ENCODE measurements at places on chromosomes 6 and 20.
A peak's percentile ranks its signal among the peaks of the same experiment; 100 is the strongest.

DNA sequence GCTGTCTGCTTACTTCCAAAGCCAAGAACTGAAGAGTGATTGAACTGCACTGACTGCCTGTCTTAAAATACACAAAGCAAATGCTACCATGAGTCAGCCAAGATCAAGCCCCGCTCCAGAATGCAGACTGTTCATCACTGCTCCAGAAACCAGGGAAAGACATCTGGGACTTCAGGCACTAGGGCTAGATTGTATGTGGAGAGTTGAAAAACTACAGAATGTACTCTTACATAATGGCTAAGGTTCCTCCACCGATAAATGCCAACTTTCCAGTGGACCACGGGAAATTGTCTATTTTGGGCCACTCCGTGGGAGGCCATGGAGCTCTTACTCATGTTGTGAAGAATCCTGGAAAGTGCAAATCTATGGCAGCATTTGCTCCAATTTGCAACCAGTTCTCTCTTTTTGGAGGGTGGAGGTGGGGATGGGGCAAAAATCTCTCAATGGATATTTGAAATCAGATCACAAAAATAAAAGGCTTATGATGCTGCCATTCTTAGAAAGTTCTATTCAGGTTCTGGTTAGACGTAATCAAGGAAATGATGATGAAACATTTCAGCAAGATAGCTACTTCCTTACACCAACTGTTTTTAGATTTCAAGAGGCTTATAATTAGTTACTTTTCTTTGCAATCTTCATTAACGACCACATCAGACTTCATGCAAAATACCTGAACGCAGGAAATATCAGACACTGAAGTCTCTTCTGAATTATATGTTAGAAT, 11.8 kb upstream of the CAP2 start:
- DNase-seq = peak; percentile 73

DNA sequence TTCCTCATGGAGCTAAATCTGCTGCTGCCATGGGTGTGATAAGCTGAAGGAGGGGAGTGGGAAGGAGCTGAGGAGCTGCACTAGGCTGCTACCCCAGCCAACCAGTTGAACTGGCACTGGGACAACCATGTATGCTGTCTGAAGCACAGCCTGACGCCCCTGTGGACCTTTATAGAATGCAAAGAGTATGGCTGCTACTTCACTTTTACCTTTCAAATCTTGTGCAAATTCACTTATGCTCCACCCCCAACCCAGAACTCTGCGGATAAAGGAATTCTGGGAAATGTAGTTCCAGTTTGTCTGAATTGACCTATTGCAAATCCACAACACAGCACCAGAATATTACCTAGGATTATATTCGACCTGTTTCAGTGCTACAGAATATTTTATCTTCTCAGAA, 217.4 kb upstream of the SLC35B3 start:
- no peak for DNase-seq

GRCh38 chr20:59933296-59933848, at the start of gene SYCP2:
SYCP2 (minus strand) TSS chr20:59933637; CDS start chr20:59922413, 11,224 bp downstream.
- DNase-seq = peak; percentile 13

- no peak for DNase-seq
Measured at GRCh38 chr6:155219858-155220301, 43.9 kb upstream of the CLDN20 start.

DNA sequence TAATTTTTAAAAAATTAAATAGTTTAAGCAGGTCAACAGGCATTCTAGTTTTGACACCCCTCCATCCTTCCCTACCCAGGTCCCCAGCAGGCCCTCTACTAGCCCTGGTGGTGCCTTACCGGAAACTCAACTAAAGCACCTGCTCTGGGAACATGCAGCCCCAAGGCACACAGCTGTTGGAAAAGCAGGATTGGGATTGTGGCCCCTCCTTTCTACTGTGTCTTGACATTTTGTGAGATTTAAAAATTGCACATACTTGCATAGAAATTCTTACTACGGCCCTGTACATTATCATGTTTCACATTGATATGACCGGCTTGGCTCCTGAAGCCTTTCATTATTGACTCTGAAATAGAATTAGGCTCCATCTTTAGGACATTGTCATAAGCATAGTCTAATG, 423.2 kb downstream of the GRIK2 start:
- DNase-seq = no peak

GRCh38 chr6:5213836-5214235, 46.9 kb downstream of the LYRM4 start:
- DNase-seq = peak; percentile 75

- no peak for DNase-seq
Measured at GRCh38 chr6:72955666-72956065, 269.6 kb downstream of the KHDC1L start.

DNA sequence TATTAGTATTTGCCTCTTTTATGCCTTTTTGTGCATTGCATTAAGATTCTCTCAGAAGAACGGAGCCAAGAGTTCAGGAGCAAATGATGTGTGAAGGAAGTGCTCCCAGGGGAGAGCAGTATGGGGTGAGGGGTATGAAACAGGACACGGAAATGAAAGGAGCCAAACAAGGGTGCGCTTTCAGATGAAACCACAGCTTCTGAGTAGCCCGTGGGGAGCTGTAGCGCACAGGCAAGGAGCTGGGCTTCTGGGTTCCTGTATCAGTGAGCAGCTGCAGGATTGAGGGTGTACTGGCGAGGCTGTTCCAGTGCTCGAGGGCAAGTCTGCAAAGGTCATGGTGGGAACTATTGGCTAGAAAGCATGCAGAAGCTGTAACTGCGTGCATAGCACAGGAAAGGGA, 25.4 kb downstream of the ANKEF1 start:
- DNase-seq = no peak

- no peak for DNase-seq
Measured at GRCh38 chr6:107132330-107132954, 17.1 kb upstream of the BEND3 start.

- DNase-seq = no peak
Measured at GRCh38 chr6:83605517-83605916, 93.2 kb downstream of the PRSS35 start.

DNA sequence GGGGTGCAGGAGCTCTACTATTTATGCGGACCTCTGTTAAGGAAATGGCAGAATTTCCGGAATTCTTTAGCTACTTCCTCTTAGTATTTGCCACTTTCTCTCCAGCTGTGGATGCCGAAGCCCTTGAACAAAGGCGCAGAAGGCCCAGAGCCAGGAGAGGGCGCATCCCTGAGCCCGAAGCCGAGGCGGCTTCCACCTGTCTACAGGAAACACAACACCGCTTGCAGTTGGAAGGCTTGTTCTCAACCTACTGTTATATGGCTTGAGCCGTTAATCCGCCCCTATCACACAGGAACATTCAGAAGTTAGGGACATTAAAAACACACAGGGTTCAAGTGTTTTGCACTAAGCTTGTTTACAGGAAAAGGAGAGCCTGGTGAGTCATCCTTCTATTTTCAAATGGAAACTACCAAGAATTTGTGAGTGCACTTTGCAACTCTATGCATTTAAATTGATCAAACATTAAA, 417.1 kb downstream of the BCKDHB start:
- DNase-seq = no peak

DNA sequence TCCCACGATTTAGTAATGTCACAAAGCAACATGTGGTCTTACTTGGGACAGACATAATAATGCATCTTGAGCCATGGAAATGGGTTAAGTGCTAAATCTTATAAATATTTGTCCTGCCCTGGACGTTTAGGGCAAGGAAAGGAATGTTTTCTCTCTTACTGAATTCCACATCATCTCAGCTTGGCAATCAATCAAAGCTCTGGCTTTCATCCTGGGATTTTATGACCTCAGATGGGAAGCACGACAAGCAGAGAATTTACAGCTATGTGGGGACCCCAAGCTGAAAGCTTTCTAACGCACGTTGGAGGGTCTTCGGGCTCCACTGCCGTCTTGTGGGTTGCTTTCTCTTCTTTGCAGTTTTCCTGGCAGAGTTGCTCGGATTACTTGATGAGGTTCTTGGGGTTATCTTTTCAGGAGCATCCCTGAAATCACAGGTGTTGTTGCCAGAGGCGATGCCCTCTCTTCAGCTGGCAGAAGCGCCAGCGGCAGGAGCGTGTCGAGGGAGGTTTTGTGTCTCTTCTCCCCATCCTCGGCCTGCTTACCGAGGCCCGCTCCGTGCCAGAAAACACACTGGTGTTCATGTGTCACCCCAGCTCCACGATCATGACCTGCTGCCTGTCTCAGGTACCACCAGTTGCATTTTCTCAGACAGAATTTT, 73.4 kb upstream of the FRMD1 start:
- no peak for DNase-seq

- DNase-seq = no peak
Measured at GRCh38 chr6:133132466-133132971, 108.6 kb upstream of the EYA4 start.

- DNase-seq = no peak
Measured at GRCh38 chr6:112144145-112144926, 56.9 kb downstream of the FAM229B start.

- no peak for DNase-seq
Measured at GRCh38 chr20:39268491-39268951, 306.4 kb downstream of the DHX35 start.

- no peak for DNase-seq
Measured at GRCh38 chr6:149212892-149213801, 104.4 kb upstream of the TAB2 start.

GRCh38 chr6:106979435-106979884, 4.9 kb upstream of the CD24 start:
- peak; percentile 82 for DNase-seq

GRCh38 chr6:43016943-43017334, 2.9 kb downstream of the KLHDC3 start:
- no peak for DNase-seq

DNA sequence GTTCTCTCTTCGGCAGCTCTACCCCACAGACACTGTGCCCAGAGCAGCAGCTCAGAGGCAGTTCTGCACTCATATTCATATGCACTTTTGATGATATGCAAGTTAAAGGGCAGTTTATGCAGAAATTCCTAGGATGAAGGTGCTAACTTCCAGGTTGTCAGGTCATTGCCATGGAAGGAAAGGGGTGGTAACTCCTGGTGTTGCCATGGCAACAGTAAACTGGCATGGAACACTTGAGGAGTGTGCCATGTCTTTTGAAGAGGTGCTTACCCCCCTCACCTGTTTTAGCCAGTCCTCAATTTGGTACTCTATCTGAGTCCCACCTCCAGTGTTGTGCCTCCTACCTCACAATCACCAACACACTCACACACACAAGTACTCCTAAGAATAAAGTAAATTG, 539.4 kb upstream of the BTBD3 start:
- DNase-seq = no peak
